ENCODE measurements at places on chromosomes 16 and 17. TPM values are rescaled to one million over a fixed set of nuclear protein-coding genes. Genes with fewer than 3 reads are reported as not detected.

The SNAI3 gene
- 2.4 TPM for total RNA-seq

The ZNF23 gene
- 4.9 TPM for total RNA-seq

The PLXDC1 gene
- total RNA-seq: 0.60 TPM

The ZG16 gene
- not detected for total RNA-seq

The VPS25 gene
- total RNA-seq: 97.0 TPM

The SP6 gene
- total RNA-seq: 0.05 TPM

The SRCIN1 gene
- total RNA-seq: 0.22 TPM

The FOXC2 gene
- not detected for total RNA-seq

The DNAAF8 gene
- not detected for total RNA-seq

The PRR15L gene
- total RNA-seq: not detected

The CKLF gene
- 159 TPM for total RNA-seq

The TTC19 gene
- 38.0 TPM for total RNA-seq

The PDILT gene
- not detected for total RNA-seq

The CBX4 gene
- 23.8 TPM for total RNA-seq

The ARHGAP44 gene
- total RNA-seq: not detected

The EVPL gene
- total RNA-seq: 0.02 TPM

The UBFD1 gene
- total RNA-seq: 54.9 TPM

The KRT25 gene
- total RNA-seq: not detected

The CD300E gene
- total RNA-seq: not detected

The SLFN12L gene
- total RNA-seq: 45.2 TPM

The YBX2 gene
- not detected for total RNA-seq

The NME2 gene
- 664 TPM for total RNA-seq

The ZNF668 gene
- 14.9 TPM for total RNA-seq

Measured in activated T-helper 1 cell treated with anti-CD3 and anti-CD28 coated beads, Interleukin-12 subunit alpha, Interleukin-12 subunit beta, Interleukin-2, Interleukin-4 antibody, amounts not matched to agents 30 ng/mL and 10 ng/mL and 1 ng/mL, durations not matched to agents 14 hours and 24 hours and 36 hours (primary cell).